ENCODE measurements at places on chromosomes 7 and 10.

DNA sequence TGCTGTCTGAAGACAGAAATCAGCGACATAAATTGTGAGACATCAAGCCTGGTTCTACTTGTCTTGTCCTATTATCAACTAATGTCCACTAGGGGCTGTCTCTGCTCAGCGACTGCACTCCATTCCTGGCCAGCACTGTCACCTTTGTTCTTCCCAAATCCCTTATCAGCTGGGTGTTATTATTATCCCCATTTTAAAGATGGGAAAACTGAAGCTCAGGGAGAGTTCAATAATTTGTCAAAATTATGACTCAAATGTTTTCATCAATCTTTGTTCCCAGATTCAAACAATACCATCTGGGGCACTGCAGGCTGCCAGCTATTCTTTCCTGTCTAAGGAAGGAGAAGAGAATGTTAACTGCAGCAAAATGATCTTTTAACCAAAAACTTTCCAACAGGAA is 431.6 kb upstream of the NFE2L3 start:
- DNase-seq = peak; percentile 14

GRCh38 chr7:37212556-37212955 is 236.1 kb downstream of the ELMO1 start:
- DNase-seq = no peak

GRCh38 chr10:95742962-95743535 is 12.9 kb upstream of the ENTPD1 start:
- no peak for DNase-seq

GRCh38 chr7:134932707-134933370 is 53.5 kb upstream of the AGBL3 start:
- DNase-seq = no peak

DNA sequence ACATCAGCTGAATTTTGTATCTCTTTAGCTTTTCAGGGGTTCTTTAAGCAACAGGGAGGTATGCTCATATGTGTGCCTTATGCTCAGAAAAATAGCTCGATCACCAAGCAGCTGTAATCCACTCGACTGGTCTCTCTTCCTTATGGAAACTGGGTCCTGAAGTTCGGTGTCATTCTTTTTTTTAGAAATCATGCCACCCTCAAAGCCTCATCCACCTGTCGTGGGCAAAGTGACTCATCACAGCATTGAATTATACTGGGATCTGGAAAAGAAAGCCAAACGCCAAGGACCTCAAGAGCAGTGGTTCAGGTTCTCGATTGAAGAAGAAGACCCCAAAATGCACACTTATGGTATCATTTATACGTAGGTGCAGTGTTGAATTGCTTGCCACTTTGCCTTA is 83.6 kb downstream of the FANK1 start:
- no peak for DNase-seq

GRCh38 chr7:77540402-77540822 is 3.3 kb downstream of the PTPN12 start:
- no peak for DNase-seq

GRCh38 chr7:3882782-3883181 is 581.7 kb downstream of the SDK1 start:
- DNase-seq = no peak

DNA sequence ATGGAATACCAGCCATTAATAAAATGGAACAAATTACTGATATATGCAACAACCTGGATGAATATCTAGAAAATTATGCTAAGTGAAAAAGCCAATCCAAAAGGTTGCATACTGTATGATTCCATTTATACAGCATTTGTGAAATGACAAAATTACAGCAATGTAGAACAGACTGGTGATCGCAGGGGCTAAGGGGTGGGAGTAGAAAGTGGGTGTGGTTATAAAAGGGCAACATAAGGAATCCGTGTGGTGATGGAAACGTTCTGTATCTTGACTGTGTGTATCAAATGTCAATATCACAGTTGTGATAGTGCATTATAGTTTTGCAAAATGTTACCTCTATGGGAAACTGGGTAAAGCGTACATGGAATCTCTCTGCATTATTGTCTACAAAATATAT is 15.0 kb downstream of the CEP41 start:
- DNase-seq = no peak

DNA sequence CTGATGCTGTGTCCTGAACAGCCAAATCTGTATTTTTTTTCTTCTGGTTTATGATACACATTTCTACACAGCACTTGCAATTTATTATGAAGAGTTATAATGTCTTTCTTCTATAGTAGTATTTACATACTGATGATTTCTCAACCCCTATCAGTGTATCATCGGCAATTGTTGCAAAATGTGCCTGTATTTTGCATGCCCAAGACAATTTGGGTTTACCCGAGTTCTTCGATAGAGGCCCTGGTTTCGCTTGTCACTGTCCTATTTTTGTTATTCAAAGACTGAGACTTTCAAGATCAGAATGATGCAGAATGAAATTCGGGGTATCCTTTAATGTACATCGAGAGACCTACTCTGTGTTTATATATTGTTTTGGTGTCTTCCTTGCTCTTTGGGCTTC is 184.5 kb upstream of the PRSS58 start:
- no peak for DNase-seq

DNA sequence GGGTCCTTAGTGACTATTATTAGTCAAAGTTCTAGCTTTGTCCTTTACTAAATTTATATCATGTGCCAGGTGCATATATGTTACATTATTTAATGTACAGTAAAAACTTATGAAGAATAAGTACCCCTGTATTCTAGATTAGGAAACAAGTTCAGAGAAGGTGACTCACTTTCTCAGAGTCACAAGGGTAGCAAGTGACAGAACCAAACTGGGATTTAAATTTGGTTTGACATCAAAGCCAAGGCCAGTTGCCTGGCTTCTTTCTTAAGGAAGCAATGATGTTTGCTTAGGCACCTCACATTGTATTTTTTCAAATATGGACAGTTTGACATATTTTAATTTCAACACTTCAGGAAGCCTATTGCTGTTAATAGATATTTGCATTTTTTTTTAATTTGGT is 2.5 kb downstream of the LSM8 start:
- no peak for DNase-seq

- no peak for DNase-seq
Measured at GRCh38 chr10:3807928-3808496, 23.0 kb upstream of the KLF6 start.

GRCh38 chr7:18762189-18762588 is 266.6 kb downstream of the HDAC9 start:
- DNase-seq = no peak

DNA sequence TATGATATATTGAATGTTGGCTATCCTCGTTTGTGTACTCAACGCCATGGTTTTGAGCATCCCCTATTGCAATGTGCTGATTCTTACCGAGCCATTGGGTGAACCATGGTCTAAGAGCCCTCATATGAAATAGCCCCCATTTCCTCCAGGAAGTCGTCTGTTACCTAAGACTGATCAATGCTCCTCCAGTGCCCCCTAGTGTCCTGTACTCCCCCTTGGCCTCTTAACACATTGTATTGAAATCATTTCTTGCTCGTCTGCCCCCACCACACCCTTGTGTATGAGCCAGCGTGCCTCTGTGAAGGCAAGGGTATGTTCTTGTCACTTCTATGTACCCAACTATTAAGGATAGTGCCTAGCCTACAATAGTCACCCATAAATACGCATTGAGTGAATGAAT is 11.2 kb upstream of the SLC35B4 start:
- peak; percentile 84 for DNase-seq

DNA sequence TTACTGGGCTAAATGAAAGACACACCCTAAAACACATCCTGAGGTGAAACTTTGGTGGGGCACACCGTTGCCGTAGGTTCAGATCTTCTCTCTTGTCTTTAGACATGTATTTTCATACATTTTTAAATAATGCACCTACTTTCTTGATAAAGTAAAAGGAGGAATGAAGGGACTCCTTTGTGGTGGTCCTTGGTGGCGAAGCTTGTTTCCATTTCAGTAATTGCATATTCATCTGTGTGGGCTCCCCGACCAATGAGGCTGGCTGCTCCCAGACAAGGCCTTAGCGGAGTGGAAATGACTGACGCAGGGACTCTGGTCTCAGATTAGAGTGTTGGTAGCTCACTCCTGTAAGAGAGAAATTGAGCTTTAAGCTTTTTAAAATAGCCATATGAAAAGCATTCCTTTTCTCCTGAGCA is 815 bp downstream of the CCSER2 start:
- DNase-seq = peak; percentile 72

DNA sequence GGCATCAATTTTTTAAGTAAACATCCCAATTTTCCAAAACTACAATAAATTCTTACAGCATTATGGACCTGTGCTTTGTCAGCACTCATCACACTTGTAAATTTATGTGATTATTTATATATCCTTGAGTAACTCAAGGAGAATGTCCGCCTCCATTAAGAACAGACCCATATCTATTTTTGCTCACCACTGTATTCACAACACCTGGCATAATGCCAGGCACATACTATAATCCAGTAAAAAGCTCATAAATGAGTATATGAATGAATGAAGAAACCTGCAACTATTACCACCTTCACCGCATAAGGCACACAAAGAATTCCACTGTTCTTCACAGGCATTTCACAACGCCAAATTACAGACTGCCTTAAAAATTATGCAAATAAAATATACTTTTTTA is 46.9 kb downstream of the MINDY3 start:
- no peak for DNase-seq

- no peak for DNase-seq
Measured at GRCh38 chr7:22696541-22697228, 30.3 kb upstream of the IL6 start.

GRCh38 chr10:34528320-34528719 is 286.8 kb downstream of the PARD3 start:
- DNase-seq = no peak

- DNase-seq = no peak
Measured at GRCh38 chr10:1933215-1933614, 195.9 kb upstream of the ADARB2 start.

DNA sequence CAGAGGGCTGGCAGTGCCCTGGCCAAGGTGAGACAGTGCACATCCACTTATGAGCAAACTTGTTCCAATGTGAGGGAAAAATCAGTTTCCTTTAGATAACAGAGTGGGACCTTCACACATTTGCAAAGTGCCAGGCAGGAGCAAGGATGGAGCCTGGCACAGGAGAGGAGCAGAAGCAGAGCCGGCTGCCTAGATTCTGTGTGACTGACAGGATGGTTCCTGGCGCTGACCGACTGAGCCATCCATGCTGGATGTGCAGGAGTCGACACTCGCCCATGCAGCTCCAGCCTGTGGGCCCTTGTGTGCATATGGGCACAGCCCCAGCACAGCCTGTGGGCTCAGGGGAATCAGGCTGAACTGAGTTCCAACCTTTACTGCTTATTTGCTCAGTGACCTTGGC is 346.5 kb downstream of the GRID1 start:
- no peak for DNase-seq

GRCh38 chr10:93074147-93074596 is 479 bp downstream of the CYP26A1 start:
- DNase-seq = no peak

- DNase-seq = no peak
Measured at GRCh38 chr7:55246171-55246570, 119.0 kb upstream of the LANCL2 start.

DNA sequence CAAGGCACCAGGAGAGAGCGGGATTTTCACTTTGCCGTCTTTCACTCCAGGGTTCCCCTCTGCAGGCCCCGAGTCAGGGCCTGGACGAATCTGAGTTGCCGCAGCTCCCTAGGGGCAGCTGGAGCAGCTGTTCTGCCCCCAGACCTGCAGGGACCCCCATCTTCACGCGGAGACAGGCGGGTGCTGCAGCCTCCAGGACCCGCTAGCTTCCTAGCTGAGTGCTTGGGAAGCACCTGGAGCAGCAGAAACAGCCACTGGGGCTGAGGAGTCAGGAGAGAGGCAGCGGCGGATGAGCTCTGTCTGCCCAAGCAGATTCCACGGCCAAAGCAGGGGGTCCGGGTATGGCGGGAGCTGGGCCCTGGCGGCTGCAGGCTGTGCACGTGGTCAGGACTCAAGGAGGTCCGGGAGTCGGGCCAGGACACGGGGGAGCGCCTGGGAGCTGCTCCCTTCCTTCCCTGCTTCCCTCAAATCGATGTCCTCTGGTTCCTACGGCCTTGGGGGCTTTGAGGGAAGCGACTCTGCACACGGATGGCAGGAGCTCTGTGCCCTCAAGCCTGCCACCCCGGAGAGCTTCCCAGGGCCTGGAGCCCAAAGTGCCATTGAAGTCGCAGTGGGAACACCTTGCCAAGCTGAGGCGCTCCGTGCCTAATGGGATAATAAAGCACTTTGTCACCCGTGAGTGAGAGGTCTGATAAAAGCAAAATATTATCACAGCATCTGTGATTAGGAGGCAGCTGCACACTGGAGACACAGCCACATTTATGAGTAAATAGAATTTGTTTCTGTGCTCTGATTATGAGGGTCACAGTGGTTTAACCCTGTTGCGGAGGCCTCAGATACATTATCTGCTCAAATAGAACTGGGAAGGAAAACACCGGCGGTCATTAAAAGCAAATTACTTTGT is 17.2 kb downstream of the MNX1 start:
- DNase-seq = no peak

DNA sequence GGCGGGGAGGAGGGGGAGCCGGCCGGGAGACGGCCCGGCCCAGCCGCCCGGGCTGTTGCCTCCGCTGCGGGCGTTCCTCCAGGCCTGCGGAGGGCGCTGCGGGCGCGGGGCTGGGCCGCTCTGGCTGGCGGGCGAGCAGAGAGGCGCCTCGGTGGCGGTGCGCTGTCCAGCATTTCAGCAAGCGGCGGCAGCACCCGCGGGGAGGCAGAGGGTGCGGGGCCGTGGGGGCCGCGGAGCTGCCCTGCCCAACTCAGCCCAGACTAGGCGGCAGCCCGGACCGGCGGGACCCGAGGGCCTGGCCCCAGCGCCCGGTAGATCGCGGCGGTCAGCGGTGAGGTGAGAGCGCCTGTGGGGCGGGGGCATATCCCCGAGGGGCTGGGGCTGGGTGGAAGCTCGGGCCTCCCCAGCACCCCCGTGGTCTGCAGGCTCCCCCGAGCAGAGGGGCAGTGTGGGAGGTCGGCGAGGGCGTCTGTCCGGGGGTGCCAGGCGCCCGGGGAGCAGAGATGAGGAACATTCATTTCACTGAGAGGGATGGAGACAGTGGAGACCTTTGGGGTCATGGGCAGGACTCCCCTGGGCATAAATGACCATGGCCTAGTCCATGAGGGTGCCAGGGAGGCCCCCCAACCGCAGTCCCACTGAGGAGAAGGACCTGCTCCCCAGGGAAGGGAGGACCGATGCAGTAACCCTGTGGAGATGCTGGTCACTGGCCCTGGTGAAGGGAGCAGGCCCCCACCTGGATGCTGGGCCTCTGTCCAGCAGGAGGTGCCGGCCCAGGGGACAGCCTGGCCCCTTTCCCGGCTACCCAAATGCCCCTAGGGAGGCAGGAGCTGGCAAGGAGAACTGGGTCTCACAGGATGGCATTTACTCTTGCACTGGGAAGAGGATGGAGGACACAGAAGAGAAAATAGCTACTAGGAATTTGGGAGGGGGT is at the start of gene SRRM3:
SRRM3 (plus strand) TSS at position 165 of the 934 bp plus-strand sequence. CDS start 33,171 bp downstream, outside the sequence.
- DNase-seq = peak; percentile 75

- DNase-seq = no peak
Measured at GRCh38 chr7:22759721-22760120, 32.7 kb downstream of the IL6 start.

DNA sequence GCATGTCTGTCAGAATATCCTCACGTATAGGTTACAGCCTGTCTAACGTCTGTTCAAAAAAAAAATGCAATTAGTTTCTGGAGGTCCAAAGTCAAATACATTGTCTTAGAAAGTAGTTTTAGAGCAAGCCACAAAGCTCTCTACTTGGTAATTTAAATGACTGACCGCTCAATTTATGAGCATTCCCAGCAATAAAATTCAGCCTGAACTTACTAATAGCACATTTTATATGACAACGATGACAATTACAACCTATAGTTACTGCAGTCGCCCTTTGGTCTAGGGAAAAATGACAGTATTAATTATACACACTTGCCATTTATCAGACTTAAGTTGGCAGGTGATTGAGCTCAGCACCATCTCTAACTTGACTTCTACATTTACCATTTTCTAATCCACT is 425.8 kb upstream of the STEAP1 start:
- DNase-seq = no peak
